ENCODE measurements at places on chromosomes 2 and 18.

DNA sequence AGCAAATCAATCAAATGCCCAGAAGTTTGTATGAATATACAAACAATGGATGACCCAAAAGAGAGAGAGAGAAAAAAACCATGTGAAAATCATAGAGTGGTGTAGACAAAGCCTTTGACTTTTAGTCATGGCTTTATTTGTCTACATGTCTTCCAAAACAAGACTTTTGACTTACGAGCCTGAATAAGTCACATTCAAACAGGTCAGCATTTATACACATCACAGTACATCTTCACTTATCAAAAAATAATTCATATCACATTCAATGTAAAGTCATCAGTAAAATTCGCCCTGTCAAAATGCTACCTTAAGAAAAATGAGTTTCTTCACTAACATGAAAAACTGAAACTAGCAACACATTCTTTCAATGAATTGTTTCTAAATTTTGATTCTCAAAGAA lies 1.9 kb downstream of the IFIH1 start:
- no peak for DNase-seq

DNA sequence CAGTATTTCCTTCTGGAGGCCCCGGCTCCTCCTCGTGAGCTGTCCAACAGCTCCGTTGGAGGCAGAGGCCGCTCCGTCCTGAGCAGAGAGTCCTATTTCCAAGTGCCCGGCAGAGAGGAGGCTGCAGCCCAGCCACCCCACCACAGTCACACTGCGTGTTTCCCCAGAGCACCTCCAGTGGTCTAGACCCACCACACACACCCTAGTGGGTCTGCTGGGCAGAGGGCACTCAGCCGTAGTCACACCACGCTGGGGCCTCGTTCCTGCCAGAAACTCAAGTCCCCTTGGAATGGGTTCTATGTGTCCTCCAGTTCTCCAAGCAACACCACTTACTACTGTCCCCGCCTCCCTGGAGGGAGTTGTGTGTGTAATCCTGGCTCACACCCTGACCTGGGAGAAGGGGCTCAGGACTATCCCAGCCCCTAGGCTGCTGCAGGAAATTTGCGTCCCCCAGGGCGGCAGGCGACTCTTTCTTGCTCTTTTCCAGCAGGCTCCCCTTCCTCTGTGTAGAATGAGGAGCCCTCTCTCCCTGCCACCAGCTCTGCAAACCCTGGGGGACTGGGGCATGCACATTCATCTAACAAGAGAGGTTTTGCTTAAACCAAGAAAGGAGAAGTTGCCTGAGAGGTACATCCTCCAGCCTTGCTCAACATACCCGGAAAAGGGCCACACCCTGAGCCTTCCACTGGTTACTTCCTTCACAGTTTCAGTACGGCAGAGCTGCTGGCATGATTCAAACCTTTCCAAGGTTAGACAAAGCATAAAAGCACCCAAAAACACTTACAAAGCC lies 114.1 kb downstream of the NDUFA10 start:
- DNase-seq = no peak

DNA sequence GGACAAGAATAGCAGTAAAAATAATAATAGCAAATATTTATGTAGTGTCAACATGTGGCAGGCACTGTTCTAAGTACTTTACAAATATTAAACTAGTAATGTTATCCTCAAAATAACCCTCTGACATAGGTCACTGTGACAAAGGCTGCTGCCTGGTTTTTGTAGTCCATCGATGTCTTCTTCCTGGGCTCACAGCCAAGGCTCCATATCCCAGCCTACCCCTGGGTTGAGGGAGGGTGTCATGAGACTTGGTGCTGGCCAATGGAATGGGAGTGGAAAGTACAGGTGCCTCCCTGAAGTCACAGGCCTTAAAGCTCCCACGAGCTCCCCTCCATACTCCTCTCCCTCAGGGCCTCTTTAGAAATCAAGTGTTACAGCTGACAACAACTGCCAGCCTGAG lies 159.3 kb downstream of the CYRIA start:
- peak; percentile 20 for DNase-seq

DNA sequence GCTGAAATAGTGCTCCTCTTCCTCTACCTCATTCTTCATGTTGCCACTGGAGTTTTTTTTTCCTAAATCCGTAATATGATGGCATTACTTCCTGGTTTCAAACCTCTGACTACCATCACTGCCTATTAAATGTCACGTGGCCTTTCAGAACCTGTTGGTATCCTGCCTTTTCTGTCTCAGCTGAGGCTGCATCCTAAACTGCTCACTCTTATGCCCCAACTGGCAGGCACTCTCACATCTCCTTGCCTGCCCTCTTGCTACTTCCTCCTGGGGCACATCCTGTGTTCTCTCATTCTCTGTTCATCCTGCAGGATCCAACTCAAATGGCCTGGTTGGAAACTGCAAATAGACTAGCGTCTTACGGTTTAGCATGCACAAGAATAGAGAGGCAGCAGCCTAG lies 468.1 kb upstream of the FANCL start:
- DNase-seq = no peak

GRCh38 chr18:63051928-63052327 lies 267.6 kb downstream of the BCL2 start:
- DNase-seq = no peak

DNA sequence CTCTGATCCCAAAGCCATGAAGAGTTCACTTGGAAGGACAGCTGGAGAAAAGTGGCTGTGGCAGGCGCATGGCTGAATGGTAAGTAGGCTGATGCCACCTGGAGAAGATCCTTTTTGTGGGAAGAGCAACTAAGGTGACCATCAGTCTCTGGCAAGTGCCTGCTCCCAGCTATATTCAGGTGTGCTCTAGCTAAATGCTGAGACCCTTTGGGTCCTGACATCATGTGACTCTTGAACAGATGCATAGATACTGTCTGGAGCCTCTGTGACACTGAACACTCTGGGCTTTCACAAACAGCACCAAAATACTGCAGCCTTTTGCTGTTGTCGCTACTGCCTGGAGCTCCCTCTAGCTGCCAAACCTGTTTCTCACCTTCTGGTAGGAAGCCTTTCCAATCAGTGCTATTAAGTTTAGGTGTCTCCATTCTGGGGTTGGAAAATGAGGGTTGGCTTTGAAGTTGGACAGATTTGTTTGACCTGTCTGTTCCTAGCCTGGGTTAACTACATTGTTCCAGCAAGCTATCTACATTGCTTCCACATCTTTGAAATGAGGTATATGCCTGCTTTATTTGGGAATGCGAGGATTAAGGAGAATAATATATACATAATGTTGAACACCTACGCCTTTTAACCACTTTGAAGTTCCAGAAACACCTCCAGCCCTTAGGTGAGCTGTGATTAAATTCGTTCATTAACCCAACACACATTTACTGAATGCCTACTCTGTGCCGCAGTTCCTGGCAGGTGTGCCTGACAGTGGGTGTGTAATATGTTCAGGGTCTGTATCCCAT lies 3.1 kb downstream of the EGR4 start:
- DNase-seq = peak; percentile 68

DNA sequence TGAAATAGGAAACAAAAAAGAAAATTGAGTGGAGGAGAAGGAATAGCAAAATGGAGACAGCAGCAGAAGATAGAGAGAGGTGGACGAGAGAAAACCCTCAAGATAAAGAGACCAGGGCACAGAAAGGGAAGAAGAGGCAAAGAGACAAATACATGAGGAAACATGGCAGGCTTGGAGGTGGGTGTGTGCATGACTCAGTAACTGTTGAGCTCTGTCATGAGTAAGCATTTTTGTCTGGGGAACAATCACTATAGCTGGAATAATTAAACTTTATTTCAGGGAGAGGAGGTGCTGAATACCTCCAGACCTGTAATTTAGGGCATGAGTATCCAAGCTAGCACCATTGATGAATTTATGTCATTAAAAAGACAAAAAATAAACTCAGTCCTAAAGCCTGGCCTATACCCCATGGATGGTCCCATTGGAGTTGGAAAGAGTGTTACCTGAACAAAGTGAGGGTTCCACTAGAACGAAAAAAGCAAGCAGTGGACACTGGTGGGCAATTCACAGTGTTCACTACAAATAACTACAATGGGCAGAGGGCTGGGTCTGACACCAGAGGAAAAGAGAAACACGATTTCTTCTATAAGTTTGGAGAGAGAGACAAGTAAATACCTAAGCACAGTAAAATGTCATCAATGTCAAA lies 145.5 kb downstream of the ADCYAP1 start:
- no peak for DNase-seq

DNA sequence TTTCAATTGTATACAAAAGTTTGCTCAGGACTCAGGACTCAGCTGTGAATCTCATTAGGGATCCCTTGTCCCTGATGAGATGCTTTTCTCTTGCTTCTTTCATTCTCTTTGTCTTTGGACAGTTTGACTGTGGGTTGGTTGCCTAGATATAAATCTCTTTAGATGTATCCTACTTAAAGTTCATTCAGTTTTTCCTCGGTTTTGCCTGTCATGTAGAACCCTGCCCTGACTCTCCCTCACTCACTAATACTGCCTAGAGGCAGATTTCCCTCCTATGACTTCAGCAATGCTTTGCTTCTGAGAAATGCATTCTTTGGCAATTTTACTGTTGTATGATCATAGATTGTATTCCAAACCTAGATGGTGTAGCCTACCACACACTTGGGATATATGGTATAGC lies 421.4 kb upstream of the TCF4 start:
- no peak for DNase-seq
